ENCODE measurements at places on chromosomes 4 and X.

GRCh38 chr4:24026596-24026995 is 136.7 kb upstream of the PPARGC1A start:
- DNase-seq: no peak

DNA sequence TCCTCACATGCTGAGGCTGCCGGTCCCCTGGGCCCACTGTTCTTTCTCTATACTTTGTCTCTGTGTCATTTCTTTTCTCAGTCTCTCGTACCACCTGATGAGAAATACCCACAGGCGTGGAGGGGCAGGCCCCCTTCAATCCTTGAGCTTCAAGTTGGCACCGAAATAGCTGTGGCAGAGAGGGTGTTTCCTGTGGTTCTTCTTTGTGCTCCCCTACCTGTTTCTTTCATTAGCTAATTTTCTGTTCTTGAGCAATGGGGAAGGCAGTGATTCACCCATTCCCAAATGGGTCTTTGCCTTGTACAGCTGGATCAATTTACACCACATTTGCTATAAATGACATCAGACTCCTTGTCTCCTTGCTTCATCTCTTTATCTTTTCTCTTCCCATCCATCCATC is 2.1 kb upstream of the CYSLTR1 start:
- DNase-seq: peak; percentile 17

- DNase-seq: peak; percentile 26
These were observed 63.1 kb downstream of the SLC10A7 start for GRCh38 chr4:146458594-146458993.

DNA sequence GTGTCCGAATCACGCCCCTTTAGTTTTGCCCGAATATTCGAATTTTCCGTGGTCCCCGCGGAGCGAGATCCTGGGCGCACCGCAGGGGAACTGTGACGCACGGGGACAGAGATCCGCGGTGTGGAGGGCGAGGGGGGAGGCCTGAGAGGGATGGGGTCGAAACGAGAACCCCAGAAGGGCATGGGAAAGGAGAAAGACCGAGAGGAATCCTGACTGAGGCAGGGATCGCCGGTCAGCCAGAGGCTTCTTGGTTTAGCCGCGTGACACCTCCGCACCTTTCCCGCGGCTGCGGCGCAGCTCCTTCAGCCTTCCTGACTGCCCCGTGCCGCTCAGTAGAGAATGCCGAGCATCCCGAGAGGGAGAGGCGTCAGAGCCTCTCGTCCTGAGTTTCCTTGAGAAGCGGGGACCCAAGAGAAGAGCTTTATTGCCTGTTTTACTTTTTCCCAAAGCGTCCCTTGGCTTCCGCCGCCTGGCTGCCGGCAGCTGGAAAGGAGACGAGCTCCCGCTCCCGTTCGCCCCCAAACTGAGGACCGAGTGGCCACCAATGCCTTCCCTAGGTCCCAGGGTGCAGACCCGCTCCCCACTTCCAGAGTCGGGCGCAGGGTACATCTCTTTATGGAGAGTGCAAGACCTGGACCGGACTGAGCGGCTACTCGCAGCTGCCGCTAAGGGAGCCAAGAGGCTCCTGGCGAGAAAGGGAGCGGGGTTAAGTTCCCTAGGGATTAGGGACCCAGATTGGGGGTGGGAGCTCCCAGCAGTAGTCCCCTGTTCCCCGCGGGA is 911 bp upstream of the GPR50 start:
- DNase-seq: no peak

DNA sequence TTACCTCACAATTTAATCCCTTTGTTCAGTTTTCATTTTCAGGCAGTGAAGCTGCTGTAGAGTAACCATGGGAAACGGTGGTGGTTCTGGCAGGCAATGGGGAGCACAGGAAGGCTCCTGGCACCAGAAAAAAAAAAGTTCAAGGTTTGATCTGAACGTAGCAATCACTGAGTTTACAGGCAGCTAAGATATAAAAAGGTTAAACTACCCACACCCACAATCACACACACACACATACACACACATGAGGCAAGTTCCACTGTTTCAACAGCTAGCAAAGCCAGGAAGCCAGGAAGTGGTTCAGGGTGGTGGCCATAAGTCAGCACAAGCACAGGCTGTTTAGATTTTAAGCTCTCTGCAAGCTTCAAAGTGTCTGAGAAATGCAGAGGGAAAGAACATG is at the start of gene SULT1B1:
Gene SULT1B1, minus strand, starts transcription at position 166 of the 400 bp plus-strand sequence. CDS start 5,403 bp downstream, outside the sequence.
- DNase-seq: peak; percentile 48

GRCh38 chrX:13051529-13052172 is 7.2 kb upstream of the FAM9C start:
- no peak for DNase-seq

GRCh38 chr4:101345271-101345595 is 2.1 kb downstream of the PPP3CA start:
- DNase-seq: peak; percentile 19

- no peak for DNase-seq
These were observed 13.7 kb downstream of the LINC00632 start for GRCh38 chrX:140723121-140723715.

DNA sequence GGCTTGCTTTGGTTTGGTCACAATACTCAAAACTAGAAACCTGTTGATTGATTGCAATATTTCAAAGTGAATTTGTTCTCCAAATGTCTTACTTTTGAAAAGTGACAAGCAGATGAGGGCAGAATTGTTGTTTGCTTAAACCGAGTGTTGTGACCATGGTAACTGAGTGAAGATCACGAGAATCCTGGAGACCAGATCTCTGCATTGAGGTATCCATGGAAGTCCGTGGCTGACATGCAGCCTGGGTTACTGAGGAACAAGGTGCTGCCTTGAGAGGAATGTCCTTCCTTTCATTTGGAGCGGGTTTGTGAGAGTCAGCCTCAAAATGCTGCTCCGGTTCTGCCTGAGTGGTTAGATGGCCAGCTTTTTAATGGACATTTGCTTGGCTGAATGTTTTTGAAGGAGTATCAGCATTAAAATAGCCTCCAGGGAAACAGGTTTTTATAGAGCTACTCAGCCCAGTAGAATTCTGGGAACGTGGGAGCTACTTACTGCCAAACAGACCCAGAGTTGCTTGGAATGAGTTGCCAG is 31.3 kb downstream of the NYX start:
- DNase-seq: no peak

DNA sequence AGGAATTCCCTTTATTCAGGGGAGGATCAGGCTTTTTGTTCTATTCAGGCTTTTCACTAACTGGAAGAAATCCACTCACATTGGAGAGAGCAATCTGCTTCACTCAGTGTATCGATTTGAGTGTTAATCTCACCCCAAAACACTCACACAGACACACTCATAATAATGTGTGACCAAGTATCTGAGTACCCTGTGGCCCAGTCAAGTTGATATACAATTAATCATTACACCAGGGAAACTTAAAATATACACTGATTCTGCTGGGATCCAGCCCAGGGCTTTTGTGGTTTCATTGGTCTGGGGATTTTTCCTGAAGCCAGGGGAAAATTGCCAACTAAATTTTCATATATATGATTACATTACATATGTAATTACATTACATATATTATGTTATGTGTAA is 44.0 kb upstream of the GATB start:
- DNase-seq: no peak

GRCh38 chrX:5746231-5746630 is 482.4 kb downstream of the NLGN4X start:
- DNase-seq: no peak

GRCh38 chrX:6694977-6695376 is 160.1 kb upstream of the VCX3A start:
- DNase-seq: no peak

GRCh38 chr4:37728064-37728463 is 41.9 kb upstream of the RELL1 start:
- DNase-seq: no peak

GRCh38 chr4:184313702-184314659 is 96.3 kb upstream of the ENPP6 start:
- peak; percentile 24 for DNase-seq

DNA sequence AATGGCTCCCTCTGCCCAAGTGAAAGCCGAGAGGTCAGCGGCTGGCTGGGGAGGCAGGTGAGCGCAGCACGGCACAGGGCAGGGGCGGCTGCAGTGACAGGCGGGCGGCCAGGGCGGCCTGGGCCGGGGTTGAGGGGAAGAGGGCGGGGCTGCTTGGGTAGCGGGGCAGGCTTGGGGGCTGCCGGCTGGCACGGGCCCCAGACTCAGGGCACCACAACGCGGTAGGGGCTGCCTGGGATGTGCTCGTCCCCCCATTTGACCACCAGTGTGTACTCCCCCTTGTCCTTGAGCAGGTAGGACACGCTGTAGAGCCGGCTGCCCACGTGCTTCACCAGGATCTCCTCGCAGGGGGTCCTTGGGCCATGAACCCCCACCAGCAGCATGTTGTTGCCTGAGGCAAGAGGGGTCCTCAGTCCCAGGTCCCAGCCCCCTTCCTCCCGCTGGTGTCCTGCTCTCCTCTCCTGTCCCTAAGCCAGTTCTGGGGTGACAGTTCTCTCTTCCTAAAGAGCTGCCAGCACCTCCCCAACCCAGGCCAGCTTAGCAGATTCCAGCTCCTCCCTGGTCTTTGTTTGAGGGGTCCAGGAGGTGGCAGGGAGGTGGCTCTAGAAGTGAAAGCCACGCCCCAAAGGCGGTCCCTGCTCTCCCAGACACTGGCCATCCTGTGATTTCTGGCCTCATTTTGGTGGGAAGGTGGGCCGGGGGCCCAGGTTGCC is 25.6 kb downstream of the FLNA start:
- DNase-seq: no peak

DNA sequence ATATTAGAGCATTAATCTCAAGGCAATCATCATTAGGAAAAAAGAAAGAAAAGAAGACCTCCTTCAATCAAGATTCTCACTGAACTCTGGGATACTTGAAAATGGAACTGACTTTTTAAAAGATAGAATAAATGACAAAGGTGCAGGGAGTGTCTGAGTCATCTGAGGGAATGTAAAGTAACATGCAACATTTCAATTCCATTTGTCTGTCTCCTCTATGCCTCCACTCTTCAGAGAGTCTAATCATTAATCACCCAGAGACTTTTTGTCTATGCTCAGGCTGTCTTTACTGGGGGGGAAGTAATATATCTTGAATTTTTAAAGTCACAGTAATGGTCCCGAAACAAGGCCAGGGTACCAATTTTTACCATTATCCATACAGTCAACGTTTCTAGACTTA is 55.0 kb upstream of the PACRGL start:
- no peak for DNase-seq

GRCh38 chrX:135416546-135416945 is 5.2 kb upstream of the SMIM10L2A start:
- no peak for DNase-seq

DNA sequence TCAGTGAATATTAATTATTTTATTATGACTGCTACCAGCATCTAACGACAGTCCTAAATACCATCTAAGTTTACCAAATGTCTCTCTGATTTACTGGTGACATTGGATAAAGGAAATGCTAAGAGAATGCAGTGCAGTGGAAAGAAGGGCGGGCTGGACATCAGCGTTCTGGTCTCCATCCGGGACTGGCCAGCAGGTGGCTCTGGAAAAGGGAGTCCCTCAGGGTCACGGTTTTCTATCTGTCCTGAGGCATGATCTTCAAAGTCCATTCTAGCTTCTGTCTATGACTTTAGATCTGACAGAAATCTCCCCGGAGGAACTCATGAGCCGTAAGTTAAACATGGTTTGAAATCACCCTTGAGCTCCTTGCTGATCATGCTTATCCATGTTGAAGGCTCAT is 3.3 kb downstream of the TRIM2 start:
- DNase-seq: no peak

- DNase-seq: peak; percentile 76
These were observed 10.4 kb downstream of the L1CAM start for GRCh38 chrX:153875391-153876111.

DNA sequence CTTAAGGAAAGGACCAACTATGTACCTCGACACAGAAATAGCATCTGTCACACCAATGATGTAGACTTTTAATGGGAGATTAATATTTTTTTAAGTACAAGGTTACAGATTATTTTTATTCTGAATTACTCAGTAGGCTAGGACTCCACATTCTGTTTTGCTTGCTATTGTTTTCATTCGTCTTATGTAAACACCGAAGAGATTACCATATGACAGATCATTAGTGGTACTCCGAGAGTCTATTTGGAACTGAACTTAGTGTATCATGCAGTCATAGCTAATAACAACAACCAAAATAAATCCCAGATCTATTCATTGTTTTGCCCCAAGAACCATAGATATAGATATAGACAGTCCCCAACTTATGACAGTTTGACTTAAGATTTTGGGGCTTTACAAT is 139.7 kb upstream of the SPRY1 start:
- DNase-seq: no peak

- no peak for DNase-seq
These were observed 2.0 kb downstream of the TMEM165 start for GRCh38 chr4:55397520-55398321.

DNA sequence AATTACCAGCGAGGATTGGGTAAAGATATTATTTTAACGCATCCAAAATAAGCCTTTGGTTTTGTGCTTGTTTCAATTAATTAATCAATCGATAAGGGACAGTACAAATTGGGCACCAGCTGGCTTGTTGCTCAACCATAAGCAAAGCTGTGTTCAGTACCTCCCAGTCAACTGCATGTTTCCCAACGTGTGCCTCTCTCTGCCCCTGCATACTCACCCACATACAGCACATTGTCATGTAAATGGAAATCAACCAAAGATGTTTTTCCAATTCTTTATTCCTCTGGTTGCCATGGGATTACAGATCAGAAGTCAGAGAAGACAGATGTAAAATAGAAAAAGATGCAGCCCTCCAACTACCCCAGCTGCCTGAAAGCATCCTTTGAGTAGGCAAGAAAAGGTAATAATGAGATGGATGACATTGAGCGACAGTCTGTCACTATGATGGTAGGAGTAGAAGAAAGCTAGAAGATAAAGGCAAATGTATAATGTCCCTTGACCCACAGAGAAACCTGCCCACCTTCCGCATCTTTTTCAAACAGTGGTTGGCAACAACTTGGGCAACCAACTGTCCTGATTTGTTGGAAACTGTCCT is 92.7 kb upstream of the TSPAN7 start:
- DNase-seq: no peak

- no peak for DNase-seq
These were observed 35.1 kb downstream of the FAM114A1 start for GRCh38 chr4:38902695-38903094.

- DNase-seq: no peak
These were observed 11.0 kb downstream of the GRIA2 start for GRCh38 chr4:157231525-157231924.

GRCh38 chrX:19904778-19905367 is 17.5 kb upstream of the SH3KBP1 start:
- DNase-seq: no peak

GRCh38 chr4:139839403-139840031 is 173.9 kb downstream of the MGST2 start:
- DNase-seq: no peak

GRCh38 chr4:335515-335914 is 2.1 kb upstream of the ZNF141 start:
- no peak for DNase-seq

- DNase-seq: no peak
These were observed 21.4 kb downstream of the ZCCHC13 start for GRCh38 chrX:74325130-74326059.

GRCh38 chr4:78518561-78518960 is 33.0 kb upstream of the ANXA3 start:
- DNase-seq: no peak

GRCh38 chrX:113305496-113305895 is 464.9 kb upstream of the AMOT start:
- DNase-seq: no peak

- DNase-seq: peak; percentile 18
These were observed 2.8 kb downstream of the RTL5 start for GRCh38 chrX:72128881-72129280.

Measured in activated T-cell treated with anti-CD3 and anti-CD28 coated beads, Interleukin-2, amount 50 U/mL, for 72 hours (primary cell).